ENCODE measurements at places on chromosomes 2 and 18.

DNA sequence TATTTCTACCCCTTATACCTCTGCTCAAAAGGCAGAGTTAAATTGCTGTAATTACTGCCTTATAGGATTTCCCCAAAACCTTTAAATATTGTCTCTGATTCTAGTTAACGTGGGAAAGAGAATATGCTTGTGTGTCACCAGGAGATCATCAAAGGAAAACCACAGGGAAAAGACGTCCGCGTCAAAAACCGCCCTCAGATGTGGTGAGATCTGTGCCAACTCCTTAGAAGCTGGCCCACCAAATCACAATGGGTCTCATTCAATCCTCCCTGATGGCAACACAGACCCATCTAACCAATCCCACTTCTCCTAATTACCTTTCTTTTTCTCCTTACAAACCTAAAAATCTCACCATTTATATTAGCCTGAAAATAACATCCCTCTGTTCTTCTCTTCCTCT, 25.4 kb downstream of the VPS54 start:
- no peak for DNase-seq

DNA sequence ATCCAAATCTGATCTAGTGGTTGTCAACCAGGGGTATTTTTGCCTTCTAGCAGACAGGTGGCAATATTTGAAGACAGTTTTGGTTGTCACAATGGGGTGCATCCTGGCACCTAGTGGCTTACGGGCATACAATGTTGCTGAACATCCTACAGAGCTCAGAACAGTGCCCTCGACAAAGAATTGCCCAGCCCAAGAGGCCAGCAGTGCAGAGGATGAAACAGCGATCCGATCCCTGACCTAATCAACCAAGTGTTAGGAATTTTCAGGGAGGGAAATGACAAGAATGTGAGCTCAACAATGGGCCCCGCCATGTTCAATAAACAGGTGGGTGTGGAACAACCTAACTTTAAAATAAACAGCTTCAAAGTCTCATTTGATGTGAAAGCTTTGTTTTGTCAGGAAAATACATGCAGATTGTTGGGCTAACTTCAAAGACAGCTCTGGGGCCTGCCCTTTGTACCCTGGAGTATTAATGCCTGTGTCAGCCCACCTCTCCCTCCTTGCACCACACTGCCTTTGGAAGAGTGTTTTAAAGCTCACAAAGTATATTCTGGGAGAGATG, 22.5 kb upstream of the SCYGR5 start:
- DNase-seq: no peak

DNA sequence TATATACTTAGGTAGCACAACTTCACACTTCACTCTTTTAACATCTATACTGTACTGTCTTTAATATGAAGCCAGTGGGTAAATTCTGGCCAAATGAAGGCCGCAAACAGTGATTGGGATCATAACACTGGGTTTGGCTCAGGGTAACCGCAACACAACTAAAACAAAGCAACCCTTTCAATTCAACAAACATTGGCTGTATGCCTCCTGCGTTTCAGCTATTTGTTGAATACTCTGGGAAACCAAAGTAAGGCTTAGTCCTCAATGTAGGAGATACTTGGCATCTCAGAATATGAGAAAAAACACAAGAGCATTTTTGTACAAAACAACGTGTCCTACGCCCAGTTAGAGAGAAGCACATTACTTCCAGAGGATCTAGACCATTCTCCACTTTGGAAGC, 693.3 kb upstream of the KLHL29 start:
- DNase-seq: no peak

GRCh38 chr2:190947141-190947540, 66.5 kb downstream of the GLS start:
- no peak for DNase-seq
